ENCODE measurements at places on chromosomes 4 and X. TPM values are rescaled to one million over a fixed set of nuclear protein-coding genes. Genes with fewer than 3 reads are reported as not detected.

Gene TGIF2LX
- total RNA-seq: not detected

DNA sequence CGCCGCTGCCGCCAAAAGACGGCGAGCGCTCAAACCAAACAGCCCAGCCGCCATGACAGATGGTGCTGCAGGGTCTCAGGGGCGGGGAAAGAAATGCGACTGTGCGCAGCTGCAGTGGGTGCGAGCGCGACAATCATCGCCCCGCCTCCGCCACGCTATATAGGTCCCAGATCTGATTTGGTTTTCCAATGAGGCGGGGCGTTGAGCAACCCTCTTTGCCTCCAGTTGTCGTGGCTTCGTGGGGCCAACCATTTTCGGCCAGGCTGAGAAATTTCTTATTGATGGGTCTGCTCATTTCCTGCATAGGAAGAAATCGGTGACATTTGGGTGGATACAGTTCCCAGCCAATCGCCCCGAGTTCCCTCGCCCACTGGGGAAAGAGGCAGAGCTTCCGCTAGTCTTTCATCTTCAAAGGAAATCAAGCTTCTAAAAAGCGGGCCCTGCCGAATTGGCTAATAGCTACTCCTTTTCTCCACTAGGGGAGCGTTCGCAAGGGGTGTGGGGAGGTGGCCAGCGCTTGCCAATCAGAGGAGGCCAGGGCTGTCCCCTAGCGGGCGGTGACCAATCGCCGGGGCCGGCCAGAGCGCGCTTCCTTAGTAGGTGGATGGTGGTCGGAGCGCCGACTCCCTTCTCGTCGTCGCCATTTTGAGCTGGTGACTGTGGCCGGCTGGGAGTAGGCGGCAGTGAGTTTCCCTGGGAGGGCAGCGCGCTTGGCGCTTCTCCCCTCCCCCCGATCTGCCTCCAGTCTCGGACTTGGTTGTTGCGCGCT lies at the start of the genes NDUFB11 and RBM10:
TSS of gene NDUFB11 (minus strand) at position 77 of the 769 bp plus-strand sequence. CDS start at position 54, 23 bp downstream.
TSS of gene RBM10 (plus strand) at position 596 of the 769 bp plus-strand sequence. CDS start 2,261 bp downstream, outside the sequence.
- peak; percentile 91 for DNase-seq

GRCh38 chrX:14913241-14913640 lies 40.0 kb downstream of the MOSPD2 start:
- no peak for DNase-seq

DNA sequence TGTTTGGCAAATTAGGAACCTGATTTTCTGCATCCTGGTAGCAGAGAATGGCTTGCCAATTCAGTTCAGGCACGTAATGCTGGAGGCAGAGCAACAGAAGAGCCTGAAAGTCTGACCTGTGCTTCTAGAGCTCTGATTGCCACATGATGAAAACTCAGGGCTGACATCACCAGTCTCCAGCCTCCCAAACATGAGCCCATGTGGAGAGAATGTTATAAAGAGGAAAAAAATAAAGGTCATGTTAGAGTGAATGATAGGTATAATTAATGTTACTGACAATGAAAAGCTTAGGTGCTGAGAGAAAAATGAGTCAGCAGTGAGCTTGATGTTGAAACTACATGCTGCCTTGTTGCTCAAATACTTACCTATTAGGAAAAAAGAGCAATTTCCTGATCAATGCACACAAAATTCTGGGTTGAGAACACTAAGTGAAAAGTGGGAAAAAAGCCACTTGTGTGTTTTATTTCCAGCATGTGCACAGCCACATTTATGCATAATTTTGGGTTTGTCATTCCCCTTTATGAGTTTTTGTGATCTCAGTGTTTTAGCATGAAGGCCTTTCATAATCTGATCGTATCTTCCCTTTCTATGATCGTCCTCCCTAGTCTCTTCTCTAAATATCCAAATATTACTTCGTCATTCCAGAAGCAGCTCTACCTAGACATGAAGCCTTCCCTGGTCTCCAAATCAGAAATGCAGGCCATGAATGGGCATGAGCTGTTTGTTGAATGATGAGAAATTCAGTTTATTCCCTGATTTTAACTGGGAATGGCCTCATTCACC lies 113.3 kb upstream of the CPEB2 start:
- DNase-seq: no peak

DNA sequence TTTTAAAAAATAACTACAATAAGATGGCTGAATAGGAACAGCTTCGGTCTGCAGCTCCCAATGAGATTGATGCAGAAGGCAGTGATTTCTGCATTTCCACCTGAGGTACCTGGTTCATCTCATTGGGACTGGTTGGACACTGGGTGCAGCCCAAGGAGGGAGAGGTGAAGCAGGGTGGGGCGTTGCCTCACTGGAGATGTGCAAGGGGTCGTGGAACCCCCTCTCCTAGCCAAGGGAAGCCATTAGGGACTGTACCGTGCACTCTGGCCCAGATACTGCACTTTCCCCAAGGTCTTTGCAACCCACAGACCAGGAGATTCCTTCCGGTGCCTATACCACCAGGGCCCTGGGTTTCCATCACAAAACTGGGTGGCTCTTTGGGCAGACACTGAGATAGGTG lies 640.1 kb downstream of the IQCM start:
- DNase-seq: no peak

DNA sequence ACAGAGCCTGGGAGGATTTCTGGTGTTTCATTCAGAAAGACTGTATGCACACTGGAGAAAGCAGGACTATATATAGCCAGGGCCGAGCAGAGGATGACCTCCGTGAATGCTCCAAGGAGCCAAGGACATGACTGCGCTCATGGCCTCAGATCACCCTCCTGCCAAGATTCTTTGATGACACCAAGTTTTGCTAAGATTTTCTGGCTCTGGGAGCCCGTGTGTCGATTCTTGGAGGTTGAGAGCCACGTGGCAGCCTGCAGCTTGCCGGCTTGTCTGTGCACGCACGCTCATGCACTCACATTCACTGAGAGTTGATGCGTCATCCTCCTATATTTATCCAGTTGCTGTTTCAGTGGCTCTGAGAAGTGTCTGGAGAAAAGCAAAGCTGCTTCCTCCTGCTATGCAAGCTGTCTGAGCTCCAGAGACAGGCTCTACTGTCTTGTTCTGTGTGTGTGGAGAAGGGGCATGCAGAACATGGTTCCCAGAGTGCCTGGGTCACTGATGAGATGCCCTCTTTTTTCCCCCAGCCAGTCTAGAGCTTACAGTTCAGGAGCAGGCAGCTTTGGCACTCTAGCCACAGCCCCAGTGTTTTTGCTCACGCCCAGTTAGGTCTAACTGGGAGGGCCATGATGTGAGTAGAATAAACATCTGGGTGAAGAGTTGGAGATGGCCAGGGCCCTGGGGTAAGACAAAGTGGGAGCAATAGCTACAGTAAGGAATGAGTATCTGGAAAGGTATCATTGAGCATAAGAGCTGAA lies 64.9 kb upstream of the SCOC start:
- peak; percentile 23 for DNase-seq

DNA sequence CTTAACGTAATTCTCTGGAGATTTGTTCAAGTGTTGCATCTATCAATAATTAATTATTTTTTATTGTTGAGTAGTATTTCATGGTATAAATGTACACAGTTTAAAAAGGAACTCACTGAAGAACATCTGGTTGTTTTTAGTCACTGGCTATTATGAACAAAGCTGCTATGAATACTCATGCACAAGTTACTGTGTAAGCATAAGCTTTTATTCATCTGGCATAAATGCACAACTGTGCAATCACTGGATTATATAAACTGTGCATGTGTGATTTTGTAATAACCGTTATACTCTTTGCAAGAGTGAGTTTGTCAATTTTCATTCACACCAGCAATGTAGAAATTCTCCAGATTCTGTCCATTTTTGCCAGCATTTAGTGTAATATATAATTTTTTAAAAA lies 43.8 kb upstream of the UBQLN2 start:
- no peak for DNase-seq

- DNase-seq: no peak
These were observed 262.0 kb downstream of the ARAP2 start for GRCh38 chr4:35982318-35982717.

DNA sequence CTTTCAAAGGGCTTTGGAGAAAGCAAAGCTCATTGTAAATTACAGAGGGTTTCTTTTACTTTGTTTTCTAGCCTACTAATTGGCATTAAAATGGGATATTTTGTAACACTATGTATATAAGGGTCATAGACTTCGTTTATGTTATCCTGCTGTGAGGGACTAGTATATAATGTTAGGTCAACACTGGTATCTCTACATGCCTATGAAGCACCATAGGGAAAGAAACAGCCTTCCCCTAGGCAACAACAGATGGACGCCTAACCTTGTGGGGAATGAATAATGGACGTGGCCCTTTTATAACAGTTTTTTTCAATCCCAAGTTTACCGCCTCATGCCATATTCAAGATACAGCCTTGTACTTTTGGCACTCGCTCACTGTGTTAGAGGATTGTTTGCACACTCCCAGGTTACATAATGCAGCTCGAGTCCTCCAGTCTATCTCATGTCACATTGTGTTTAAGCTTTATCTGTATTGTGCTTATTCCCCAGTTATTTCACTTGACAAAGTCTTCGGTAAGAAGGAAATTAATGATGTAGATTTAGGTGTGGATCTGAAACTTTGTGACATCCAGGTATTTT lies 711.0 kb downstream of the RPA4 start:
- no peak for DNase-seq

DNA sequence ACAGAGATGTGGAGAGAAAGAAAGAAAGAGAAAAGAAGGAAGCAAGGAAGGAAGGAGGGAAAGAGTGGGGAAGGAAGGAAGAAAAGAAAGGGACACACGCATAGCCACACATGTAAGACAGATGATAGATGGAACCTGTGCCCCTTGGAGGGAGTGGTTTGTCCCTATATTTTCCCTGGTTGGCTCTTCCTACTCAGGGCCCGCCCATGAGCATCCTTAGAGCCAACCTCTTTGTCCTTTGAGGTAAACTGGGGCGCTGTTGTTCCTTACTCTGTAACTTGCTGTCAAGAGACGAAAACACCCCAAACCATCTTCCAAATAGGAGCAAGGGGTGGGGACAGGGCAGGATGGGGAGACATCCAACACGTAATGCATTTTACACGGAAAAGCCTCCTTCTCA lies 220.9 kb downstream of the MAML3 start:
- no peak for DNase-seq

DNA sequence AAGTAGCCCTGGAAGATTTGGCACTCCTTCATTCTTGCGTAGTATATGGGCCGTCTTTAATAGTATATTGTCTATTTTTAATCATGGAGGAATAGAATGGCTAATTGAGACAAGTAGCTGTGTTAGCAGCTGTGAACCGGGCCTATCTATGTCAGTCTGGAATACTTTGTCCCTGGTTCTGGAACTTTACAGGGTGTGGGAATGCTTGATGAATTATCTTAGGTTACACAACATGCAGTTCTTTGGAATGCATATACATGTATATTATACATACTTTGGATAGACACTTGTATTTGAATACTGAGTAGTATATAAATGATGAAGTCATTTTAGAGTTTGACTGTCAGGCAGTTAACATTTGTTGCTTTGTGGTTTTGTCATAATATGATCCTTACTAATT lies 37.4 kb downstream of the PDLIM5 start:
- DNase-seq: no peak

DNA sequence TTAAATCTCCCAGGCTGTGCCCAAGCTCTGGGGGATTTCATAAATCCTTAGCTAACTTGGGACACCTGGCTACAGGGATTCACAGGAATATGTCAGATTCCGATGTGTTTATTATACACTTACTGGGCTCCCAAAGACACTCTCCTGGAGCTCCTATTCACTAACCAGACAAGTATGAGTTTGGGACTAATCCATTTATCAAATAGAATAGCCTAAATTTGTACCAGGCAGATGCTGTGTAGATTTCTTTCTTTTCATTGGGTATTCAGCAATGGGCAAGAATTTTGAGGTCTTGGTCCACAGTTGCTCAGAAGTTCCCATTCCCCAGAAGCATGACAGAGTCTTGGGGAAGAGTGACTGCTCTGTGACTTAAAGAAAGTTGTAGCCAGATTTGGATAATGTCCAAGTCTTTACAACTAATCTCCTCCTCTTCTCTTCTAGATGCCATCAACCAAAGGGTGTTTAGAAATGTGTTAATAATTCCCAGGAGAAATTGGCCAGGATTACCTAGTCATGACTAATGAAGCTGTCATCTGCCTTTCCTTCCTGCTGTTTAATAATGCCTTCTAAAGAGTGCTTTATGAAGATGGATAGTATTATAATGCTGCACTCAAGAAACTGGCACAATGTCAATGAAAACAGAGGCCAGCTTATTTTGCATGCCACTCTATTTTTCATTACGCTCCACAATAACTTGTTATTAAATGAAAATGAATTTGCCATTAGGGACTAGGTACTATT lies 120.9 kb downstream of the CHIC2 start:
- no peak for DNase-seq

- no peak for DNase-seq
These were observed 50.1 kb downstream of the FBXW7 start for GRCh38 chr4:152485726-152486276.

Gene CNGA1
- 11.5 TPM for total RNA-seq

GRCh38 chrX:12686331-12686730 lies 104.9 kb upstream of the PRPS2 start:
- no peak for DNase-seq

Gene TMEM156
- total RNA-seq: not detected

- DNase-seq: no peak
These were observed 20.1 kb upstream of the ADRA2C start for GRCh38 chr4:3745886-3746656.

DNA sequence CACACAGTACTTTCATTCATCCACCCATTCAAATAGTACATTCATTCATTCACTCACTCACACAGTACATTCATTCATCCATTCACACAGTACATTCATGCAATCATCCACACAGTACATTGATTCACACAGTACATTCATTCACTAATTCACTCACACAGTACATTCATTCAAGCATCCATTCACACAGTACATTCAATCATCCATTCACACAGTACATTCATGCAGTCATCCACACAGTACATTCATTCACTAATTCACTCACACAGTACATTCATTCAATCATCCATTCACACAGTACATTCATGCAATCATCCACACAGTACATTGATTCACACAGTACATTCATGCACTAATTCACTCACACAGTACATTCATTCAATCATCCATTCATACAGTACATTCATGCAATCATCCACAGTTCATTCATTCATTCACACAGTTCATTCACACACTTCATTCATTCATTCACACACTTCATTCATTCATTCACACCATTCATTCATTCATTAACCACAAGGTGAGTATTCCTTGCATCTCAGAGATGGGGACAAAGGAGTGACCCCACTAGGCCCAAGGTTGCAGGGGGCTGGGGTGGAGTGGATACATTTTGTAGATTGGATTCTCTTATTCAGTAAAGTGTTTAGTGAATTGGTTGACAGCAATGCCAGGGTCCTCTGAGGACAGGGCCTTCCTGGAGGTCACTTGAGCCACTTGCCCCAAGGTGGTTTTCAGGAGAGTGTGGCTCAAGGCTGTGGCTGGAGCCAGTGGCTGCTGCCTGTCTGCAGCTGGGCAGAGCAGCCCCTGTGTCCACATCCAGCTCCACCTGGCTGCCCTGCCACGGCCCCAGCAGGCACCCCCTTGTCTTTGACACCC lies 4.3 kb upstream of the SPON2 start:
- DNase-seq: no peak

DNA sequence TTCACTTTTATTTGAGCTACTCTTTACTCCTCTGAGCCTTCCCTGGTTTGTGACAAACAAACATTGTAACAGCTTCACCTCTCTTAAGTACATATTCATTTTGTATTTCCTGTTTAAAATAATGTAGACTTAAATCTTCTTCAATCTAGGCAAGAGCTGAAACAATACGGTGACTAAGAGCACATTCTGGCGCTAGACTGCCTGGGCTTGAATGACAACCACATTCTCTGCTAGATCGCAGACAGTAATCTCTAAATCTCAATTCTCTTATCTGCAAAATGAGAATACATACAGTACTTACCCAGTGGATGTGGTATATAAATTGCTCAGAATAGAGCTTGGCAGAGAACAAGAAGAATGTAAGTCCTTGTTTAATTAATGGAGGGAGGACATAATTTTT lies 144.8 kb downstream of the ARAP2 start:
- DNase-seq: no peak

GRCh38 chr4:135515295-135515694 lies 1313.7 kb upstream of the PABPC4L start:
- no peak for DNase-seq

All from left colon (tissue), 2 donors.